ENCODE measurements at places on chromosomes 1 and 21.

DNA sequence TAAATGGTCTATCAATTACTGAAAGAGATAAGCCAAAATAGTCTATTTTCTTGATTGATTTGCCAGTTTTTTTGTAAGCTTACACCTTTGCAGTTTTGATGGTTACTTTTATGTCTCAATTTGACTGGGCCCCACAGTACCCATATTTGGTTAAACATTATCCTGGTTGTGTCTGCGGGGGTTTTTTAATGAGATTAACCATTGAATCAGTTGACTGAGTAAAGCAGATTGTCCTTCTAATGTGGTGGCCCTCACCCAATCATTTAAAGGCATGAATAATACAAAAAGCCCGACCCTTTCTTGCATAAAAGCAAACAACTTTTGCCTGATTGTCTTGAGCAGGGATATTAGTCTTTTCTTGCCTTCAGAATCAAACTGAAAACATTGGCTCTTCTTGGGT lies 650.0 kb upstream of the RGS18 start:
- no peak for DNase-seq

DNA sequence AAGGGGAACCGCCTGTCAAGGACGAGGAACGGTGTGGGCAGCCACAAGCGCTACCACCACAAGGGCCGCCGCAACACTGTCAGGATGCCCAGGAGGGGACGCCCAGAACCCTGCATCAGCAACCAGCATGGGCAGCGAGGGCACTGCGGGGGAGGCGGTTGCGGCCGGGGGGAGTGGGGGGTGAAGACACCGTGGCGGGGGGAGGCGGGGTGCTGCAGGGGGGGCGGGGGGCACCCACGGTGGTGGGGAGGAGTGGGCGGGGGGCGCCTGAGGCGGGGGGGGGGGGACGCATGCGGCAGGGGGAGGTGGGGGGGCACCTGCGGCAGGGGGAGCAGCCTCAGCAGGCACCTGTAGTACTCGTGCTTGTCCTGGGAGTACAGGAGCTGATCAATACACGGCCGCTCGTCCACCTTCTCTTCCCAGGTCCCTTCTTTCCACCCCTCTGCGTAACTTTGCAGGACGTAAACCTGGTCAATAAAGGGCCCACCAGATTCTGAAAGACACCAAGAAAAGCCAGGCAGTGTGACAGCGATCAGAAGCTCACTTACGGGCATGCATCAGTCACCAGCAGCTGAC lies 4.6 kb downstream of the POFUT2 start:
- no peak for DNase-seq

DNA sequence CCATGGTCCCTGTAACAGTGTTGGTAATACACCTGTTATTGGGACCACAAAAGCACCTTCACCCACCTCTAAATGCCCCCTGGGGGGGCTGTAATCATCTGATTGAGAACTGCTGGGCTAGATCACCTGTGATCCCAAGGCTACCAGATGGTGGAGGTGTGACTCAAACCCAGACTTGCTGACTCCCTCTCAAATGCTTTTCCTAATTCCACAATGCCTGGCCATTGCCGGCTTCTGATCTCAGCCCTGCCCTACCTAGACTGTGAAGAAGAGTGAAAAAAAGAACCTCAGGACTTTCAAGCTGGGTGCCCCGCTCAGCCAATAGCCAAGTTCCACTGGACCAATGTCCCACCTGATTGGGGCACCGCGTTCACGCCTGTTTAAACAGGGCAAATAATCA lies 9.6 kb downstream of the TMEM9 start:
- DNase-seq, result no peak

DNA sequence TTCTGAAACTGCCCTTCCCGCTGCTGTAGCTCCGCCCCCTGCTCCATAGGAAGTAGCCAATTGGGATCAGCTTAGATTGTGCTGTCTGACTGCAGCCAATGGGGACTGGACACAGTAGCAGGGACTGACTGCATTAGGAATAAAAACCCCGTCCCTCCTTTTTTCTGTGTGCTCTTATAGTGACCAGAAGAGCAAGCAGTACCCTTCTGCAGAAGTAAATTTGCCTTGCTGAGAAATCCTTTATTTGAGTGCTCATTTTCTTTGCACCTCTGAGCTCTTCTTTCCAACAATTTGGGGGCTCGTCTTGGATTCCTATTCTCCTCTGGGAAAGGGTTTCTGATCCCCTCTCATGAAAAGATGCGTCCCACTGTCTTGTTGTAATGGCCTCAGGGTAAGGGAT lies 16.2 kb downstream of the OR2L13 start:
- no peak for DNase-seq

GRCh38 chr1:235254721-235255120 lies 73.3 kb downstream of the ARID4B start:
- no peak for DNase-seq

- no peak for DNase-seq
Measured at GRCh38 chr1:13492711-13493110, 21.1 kb downstream of the LRRC38 start.

DNA sequence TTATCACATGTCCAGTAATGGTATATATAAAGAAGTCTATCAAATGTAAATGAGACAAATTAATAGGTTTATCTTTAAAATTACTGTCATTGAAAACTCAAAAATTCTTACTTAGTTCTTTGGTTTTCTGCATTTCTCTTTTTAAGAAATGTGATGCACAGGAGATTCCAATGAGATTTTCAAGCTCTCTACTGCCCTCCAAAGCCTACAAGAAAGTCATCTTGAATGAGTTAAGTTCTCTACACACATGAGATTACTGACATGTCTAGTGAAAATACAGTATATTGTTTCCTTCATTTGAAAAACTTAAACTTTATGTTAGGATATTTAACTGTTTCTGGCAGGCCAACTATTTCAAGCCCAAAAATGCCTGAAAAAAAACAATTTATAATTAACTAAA lies 68.8 kb downstream of the ITGB3BP start:
- DNase-seq, result no peak

- no peak for DNase-seq
Measured at GRCh38 chr1:9654834-9655723, 3.5 kb downstream of the PIK3CD start.

DNA sequence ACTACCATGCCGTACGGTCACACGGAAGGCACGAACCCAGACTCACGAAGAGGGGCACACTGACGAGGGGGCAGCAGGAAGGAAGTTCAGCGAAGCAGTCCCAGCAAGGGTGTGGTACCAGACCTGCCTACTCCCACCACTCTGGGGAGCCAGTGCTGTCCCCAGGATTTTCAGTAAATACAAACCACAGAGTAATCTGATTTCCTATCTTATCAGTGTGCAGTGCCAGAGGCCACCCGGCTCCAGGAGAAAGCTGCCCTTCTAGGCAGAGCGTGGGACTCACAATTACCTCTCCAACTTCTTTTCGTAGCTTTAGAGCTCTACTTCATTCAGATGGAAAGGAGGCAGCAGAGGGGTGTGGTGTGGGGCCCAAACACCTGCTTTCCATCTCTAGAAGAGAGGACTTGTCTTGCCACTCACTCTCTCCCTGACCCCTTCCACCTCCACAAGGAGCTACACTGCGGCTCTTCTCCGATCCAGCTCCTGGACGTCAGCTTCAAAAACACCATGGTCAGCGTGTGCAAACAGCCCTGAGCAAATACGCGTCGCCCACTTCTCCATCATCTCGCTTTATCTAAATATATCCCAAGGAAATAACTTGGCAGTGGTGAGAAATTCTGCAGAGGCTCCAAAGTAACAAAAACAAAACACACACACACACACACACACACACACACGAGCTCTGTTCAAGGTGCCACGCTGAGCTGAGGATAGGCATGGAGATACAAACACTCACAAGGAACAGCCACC lies 98.5 kb downstream of the MRPL37 start:
- DNase-seq, result no peak

DNA sequence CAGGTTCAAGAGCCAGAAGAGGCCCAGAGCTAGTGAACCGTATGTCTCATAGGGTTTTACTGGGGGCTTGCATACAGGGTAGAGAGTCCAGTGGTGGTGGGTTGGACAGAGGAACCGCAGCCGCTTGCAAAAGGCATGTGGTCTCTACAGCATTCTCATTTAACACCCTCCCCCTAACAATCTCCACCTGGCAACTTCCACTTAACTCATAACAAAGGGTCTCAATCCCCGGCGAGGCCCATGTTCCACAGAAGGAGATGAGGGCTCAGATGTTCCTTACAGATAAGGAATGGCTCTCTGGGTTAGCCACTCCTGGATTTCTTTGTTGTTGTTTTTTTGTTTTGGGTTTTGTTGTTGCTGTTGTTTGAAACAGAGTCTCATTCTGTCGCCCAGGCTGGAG lies 106.1 kb downstream of the APP start:
- DNase-seq, result no peak

- DNase-seq, result no peak
Measured at GRCh38 chr21:38272215-38272614, 15.4 kb downstream of the KCNJ15 start.

- no peak for DNase-seq
Measured at GRCh38 chr1:206510371-206510770, 3.0 kb downstream of the RASSF5 start.

- no peak for DNase-seq
Measured at GRCh38 chr21:29343519-29343918, 44.8 kb downstream of the BACH1 start.
